ENCODE measurements at places on chromosomes 1 and 21. TPM values are rescaled to one million over a fixed set of nuclear protein-coding genes. Genes with fewer than 3 reads are reported as not detected.

Gene KCNJ15
- 0.77 TPM for total RNA-seq

Gene SLC2A5
- total RNA-seq, result 7.8 TPM

Gene SDHC
- 244 TPM for total RNA-seq

Gene SH2D5
- 0.07 TPM for total RNA-seq

Gene UQCRHL
- total RNA-seq, result 2.4 TPM

Gene DISC1
- 4.8 TPM for total RNA-seq

Gene RGS1
- 8.9 TPM for total RNA-seq

Gene DMRTA2
- total RNA-seq, result not detected

Gene DMBX1
- total RNA-seq, result not detected

Gene PLEKHA6
- total RNA-seq, result 82.4 TPM

Gene LCE1A
- not detected for total RNA-seq

Gene SLC6A9
- total RNA-seq, result 21.1 TPM

Gene OR6F1
- not detected for total RNA-seq

Gene KRTAP19-1
- not detected for total RNA-seq

Gene LCE6A
- not detected for total RNA-seq

Gene WNT4
- 1.2 TPM for total RNA-seq

Gene PLA2G5
- total RNA-seq, result 16.2 TPM

Gene LMOD1
- 11.6 TPM for total RNA-seq

Gene TBX19
- total RNA-seq, result 1.1 TPM

Gene L1TD1
- 0.98 TPM for total RNA-seq

Gene SNIP1
- 21.3 TPM for total RNA-seq

Gene ANKRD34A
- 0.14 TPM for total RNA-seq

Gene LAD1
- 130 TPM for total RNA-seq

Gene NBPF19
- total RNA-seq, result 25.4 TPM

Data from mucosa of descending colon (tissue), 3 donors.